ENCODE measurements at places on chromosomes 2 and 18.
A peak's percentile ranks its signal among the peaks of the same experiment; 100 is the strongest.

DNA sequence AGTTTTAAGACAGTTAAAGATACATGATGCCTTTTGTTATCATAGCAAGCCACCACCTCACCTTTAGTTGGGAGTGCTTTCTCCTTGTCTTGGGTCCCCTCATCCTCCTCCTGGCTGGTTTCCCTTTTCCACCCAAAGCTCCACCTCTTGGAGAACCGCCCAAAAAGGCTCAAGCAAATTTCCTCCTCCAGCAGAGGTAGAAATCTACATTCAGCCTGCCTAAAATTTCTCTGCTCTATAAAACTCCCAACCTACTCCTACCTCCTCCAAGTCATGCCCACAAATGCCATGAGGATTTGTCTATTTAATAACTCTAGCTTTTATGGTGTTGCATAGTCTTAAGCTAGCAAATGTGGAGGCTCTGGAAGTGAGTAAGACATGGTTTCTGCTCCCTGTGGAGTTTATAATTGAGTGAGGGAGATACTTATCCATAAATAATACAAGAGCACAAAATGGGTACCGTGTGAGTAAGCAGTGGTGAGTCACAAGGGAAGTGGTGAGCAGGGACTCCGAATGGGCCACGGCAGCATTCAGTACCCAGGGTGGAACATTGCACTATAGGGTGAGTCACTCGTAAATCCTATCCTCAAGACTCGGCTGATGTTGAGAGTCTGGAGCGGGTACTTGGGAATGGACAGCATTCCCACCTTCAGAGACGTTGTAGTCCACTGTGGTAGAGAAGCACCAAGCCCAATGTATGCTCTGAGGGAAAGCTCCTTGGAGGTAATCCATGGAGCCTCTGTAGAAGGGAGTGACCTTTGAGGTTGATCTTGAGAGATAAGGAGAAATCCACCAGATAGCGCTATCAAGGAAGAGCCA lies 146.3 kb downstream of the RTN4 start:
- DNase-seq = peak; percentile 65

- no peak for DNase-seq
These were observed 157.0 kb upstream of the CBLN2 start for GRCh38 chr18:72700961-72701710.

DNA sequence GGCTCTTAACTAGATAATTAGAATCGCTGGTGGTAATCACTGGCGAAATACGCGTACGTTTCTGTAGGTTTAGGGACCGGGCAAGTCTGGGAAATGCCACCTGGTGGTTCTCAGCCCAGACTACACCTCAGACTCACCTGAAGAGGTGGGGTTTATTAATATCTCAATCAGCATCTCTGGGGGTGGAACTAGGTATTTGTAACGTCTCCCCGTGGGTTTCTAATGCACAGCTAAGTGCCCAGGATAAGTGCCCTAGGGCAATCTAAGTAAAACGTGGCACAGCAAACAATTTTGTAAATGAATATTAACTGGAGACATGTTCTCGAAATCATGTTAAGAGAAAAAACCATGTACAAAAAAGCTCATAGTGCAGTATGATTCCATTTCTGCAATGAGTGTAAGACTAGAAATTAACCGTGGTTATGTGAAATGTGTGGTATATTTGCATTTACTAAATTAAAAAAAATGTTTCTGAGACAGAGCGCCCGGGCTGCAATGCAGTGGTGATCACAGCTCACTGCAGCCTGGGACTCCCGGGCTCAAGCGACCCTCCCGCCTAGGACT lies 760 bp upstream of the CNOT11 start:
- DNase-seq = peak; percentile 49

GRCh38 chr2:232097758-232098157 lies 136.2 kb downstream of the DIS3L2 start:
- no peak for DNase-seq

GRCh38 chr2:120759543-120760331 lies 24.1 kb downstream of the GLI2 start:
- no peak for DNase-seq

GRCh38 chr2:55111230-55111569 lies 60.9 kb upstream of the RTN4 start:
- no peak for DNase-seq

DNA sequence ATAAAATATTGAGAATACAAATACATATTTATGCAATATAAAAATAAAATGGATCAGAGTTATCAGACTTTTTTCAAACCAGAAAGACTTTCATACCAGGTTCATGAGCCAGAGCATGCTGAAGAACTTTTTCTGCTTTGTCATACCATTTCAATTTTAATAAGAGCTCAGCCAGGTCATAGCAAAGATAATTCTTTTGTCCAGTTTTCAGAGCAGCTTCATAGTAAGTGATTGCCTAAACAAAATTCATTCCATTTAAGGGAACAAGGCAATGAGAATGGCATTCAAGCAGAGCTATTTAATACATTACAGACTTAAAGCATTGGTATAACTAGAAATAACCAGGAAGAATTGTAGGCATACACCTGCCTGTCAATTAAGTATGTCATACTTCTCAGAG lies 42.3 kb downstream of the TTC21B start:
- DNase-seq = no peak

GRCh38 chr2:206260188-206261012 lies 14.1 kb upstream of the ZDBF2 start:
- no peak for DNase-seq

GRCh38 chr2:101961338-101962191 lies 30.2 kb upstream of the IL1R2 start:
- no peak for DNase-seq

DNA sequence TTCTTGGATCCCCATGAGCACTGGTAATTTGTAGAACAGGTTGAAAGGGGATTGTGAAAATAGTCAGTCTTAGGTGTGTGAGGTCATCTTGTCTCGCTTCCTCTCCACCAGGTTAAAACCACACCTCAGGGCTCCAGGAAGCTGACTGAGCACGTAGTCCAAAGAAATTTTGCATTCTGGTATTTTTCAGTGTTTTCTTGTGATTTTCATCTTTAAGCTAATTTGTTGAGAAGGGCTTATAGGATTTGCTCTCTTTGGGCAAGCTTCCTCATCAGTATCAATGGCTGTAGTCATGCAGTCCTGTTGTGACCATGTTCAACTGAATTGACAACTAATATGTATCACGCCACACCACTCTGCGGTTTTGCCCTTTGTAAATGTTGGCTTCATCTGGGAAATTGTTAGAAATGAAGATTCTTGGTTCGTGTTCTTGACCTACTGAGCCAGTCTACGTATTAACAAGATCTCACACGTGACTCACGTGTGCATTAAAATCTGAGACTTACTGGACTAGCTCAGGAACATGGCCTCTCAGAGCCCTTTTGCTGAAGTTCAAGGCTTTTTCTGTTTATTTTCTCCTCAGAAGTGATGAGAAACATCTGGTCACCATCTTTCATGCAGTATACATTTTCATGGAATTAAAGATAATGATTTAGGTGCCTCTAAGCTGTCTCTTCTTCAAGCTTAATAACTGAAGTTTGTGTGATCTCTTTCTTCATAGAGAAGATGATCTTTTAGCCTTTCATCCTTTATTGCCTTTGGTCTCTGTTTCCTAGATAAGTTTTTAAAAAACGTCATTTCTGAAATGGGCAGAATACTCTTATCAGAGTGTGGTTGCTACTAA lies 32.8 kb downstream of the FMNL2 start:
- no peak for DNase-seq

DNA sequence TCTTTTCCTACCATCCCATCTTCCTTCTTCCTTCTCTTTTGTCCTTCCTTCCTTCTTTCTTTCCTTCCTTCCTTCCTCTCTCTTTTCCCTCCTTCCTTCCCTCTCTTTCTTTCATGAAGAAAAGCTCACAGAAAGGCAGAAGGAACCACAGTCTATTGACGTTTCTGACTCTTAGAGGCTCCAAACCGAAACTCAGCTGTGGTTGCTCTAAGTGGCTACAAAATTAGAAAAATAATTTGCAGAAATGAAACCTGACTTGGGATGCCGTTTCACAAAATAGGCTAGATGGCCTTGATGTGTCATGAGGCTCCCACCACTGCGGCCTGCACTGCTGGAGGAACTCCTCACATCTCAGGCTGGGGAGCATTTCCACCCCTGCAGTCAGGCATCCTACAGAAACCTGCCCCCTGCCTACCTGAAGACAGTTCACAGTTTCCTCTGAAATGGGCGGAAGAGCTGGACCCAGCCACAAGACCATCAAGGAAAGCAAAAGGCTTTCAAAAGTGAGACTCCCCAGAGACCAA lies 165.6 kb downstream of the SMAD7 start:
- peak; percentile 40 for DNase-seq

GRCh38 chr18:58201733-58202730 lies 158.0 kb downstream of the NEDD4L start:
- no peak for DNase-seq

DNA sequence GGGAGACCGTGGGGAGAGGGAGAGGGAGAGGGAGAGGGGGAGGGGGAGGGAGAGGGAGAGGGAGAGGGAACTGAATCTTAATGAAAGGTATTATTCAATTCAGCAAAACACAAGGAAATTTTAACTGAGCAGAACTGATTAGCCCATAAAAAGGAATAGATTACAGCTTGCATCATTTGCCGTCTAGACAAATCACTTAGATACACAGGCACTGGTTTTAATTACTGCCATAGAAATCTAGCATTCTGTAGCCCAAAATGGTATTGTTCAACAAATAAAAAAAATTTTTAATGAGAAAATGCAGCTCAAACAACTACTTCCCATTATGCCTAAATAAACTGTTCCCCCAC lies 7.9 kb upstream of the KCNF1 start:
- DNase-seq = no peak

DNA sequence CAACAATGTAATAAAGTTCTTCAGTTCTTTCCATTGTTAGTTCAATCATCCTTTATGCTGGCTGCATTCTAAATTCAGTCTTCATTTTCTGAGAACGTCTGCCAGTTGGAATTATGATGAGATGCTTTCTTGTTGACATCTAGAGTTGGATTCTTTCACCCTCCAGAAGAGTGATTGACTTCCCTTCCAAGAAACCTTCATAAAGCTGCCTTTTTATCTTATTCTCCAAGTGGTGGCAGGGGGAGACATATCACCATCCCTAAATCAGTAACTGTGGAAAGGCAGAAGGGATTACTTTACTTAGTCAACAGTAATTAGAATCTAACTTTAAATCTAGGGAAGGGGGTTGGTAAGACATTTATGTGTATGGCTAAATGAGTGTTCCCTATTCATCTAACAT lies 86.8 kb upstream of the GULP1 start:
- no peak for DNase-seq

- peak; percentile 14 for DNase-seq
These were observed 252.7 kb downstream of the ZEB2 start for GRCh38 chr2:144267239-144267638.

GRCh38 chr2:106573773-106574172 lies 86.6 kb downstream of the CD8B2 start:
- DNase-seq = no peak

- DNase-seq = no peak
These were observed 244.3 kb upstream of the COPS8 start for GRCh38 chr2:236841389-236841788.

DNA sequence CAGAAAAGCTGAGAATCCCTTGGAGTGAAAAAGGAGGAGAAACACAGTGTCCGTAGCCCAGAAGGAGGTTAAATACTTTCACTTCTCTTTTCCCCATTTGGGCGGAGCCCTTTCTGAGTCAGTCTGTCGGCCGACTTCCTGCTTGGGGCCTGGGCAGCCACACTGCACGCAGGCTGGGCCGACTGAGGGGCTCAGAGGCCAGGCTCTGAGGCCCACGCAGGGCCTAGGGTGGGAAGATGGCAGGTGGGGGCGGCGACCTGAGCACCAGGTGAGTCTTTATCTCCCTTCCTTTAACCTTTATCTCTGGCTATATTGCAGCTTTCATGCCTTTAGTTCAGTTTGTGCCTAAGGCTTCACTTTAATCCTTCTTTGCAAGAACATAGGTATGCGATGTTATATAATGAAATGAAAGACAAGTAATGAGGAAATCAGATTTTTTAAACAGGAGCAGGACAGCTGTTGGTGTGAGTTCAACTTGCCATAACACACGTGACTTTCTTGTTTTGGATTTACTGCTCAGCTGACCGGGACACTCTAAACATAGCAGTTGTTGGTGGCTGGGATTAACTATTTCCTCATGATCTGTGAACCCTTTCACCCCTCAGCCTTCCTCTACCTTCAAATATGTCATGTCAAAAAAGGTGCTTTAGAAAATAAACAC lies at the start of gene SP100:
Gene SP100, plus strand, starts transcription at position 141 of the 661 bp plus-strand sequence. Its CDS starts 96 bp downstream, at position 237.
- peak; percentile 87 for DNase-seq

- DNase-seq = no peak
These were observed 155.9 kb upstream of the TPO start for GRCh38 chr2:1257334-1257733.

GRCh38 chr2:130302164-130302886 lies 40.4 kb upstream of the IMP4 start:
- DNase-seq = no peak

DNA sequence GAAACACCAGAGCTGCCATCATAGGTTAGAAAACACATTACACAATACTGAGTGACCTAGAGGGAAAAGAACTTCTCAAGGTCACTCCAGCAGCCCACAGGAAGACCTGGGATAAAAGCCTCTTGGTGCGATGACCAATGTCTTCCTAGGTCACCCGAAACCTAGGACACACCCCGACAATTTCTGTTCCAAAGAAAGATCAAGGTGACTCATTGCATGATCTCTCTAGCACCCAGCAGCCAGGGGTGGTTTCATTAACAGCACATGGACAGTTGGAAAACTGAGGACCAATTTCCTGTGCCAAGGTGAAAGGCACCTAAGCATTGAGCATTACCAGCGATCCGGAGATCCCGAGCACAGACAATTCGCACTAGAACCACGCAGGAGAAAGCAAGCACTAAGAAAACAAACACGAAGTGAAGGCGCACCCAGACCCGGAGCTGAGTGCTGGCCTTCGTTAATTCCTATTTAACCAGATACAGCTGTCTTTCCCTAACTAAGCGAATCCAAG lies 1.5 kb downstream of the CACNB4 start:
- DNase-seq = no peak

DNA sequence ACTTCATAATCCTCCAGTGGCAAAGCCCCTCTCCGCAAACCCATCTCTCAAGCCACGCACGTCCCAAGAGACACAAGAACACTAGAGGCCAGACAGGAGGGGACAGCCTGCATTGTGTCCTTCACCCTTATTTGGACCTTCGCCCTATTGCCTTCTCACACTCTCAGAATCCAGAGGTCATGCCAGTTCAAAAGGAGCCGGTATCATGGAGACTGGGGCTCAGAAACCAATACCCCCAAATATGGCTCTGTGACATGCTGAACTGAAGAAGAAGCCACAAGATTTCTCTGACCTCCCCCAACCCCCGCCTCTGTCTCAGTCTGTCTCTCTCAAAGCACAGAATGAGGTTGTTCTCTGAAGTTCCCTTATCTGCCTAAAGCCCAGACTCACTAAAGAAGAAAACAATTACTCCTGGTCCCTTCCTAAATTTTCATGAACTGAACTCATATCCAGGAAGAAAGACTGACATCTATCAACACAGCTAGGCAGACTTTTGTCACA lies 19.2 kb upstream of the SPATA3 start:
- DNase-seq = no peak

GRCh38 chr2:69641887-69642708 lies 1.4 kb downstream of the AAK1 start:
- DNase-seq = no peak

- no peak for DNase-seq
These were observed 22.5 kb downstream of the UBR3 start for GRCh38 chr2:169849710-169850109.

- no peak for DNase-seq
These were observed 151.8 kb upstream of the SERPINE2 start for GRCh38 chr2:224190936-224191270.

- DNase-seq = no peak
These were observed 80.3 kb downstream of the NPAS2 start for GRCh38 chr2:100900156-100900795.

All from CD4-positive, alpha-beta T cell treated with Interleukin-2 at 100 ng/mL for 4 hours (primary cell).